ENCODE measurements at places on chromosomes 2 and 18.

GRCh38 chr2:204495381-204495780 is 49.9 kb upstream of the PARD3B start:
- DNase-seq = no peak

- DNase-seq = no peak
These were observed 1.7 kb upstream of the HOXD12 start for GRCh38 chr2:176097820-176098365.

DNA sequence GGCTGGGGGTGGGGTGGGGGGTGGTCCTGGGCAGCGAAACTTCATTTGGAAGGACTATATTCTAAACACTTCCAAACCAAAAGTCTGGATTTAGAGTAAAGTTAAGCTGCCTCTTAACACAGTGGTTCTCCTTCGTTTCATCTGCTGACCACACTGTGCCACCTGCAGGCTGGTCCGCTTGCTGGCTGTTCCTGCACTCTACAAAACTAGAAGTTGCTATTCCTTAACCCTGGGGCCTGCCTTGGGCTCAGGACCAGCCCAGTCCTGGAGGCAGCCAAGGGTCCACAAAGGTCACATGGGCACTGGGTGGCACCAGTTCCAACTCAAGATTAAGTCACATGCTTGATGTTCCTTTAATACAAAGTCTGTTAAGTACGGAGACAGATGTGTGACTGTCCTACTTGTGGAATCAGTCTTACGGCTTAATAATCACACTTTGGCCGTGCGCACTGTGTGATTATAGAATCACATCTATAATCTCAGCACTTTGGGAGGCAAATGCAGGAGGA is 195.4 kb downstream of the FAM210A start:
- peak; percentile 49 for DNase-seq

DNA sequence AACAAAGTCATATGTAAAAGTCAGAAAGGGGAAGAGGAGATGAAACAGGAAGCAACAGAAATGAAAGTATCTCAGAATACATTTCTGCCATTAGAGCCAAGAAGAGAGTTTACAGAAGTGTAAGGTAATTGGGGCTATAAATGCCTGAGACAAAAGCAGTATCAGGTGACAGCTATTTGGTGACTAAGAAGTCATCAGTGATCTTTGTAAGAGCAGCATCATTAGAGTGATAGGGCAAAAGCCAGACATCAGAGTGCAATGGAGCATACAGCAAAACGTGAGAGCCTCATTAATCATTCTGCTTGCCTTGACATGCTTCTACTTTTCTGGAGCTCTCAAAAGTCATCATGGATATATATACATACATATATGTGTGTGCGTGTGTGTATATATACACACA is 804.7 kb upstream of the PIK3C3 start:
- DNase-seq = no peak

DNA sequence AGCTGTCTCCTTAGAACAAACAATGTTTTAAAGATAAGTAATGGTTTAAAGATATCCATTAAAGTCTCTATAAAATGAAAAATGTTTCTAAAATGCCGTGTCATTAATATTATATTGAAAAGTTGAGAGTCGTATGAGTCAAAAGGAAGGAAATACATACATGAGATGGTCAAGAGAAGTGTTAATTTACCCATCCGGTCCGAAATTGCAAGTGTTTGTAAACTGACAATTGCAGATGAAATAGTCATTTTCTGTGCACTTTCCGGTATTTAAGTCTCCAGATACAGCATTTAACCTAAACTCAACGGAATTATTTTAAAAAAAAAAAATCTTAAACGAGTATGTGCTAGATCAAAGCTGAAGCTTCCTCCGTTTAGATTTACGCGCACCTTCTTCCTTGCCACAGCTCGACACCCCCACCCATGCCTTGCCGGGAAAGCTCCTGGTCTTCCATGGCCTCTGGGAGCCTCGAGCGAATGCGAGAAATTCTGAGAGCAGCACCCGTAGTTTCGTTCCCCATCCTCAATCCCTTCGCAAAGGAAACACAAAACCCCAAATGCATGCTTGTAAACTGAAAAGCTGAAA is 1.8 kb downstream of the DSC3 start:
- DNase-seq = peak; percentile 28

- no peak for DNase-seq
These were observed 75.4 kb downstream of the CHN1 start for GRCh38 chr2:174929786-174930185.

GRCh38 chr2:45452866-45453265 is 158.2 kb downstream of the SRBD1 start:
- no peak for DNase-seq

GRCh38 chr18:31603315-31603714 is 11.6 kb downstream of the TTR start:
- DNase-seq = no peak

- DNase-seq = no peak
These were observed 54.4 kb downstream of the RAB31 start for GRCh38 chr18:9762526-9762925.

DNA sequence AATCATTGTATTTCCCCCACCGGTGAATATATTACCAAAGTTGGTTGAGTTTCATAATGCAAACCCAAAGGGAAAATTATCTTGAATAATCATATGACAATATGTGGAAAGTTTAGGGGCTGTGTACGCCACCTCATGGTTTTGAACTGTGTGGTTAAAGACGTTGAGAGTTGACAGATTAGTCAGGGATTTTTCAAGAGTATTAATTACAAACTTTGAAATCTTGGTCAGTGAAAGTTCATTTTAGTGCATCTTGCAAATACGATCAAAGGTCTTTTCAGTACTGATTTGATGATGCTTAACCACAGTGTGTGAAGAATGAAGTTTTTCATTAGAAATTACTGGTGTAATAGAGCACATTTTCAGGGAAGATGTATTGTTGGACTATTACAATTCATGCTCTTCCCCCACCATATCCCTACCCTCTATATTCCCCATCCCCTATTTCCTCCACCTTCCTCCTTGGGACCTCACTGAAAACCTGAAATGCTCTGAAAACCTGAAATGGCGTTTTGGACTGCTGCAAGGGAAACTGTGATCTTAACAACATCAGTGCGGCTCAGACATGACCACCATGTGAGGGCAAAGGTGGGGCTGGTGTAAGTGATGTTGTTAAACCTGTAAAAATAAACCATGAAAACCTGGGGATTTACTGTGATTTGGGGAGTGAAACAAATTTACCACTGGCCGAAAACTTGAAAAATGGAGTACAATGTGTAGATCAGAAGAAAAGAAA is 4.5 kb upstream of the BCL2L11 start:
- DNase-seq = no peak

GRCh38 chr2:230658877-230659652 is 53.6 kb upstream of the CAB39 start:
- DNase-seq = no peak

GRCh38 chr2:164054651-164055050 is 318.8 kb upstream of the FIGN start:
- DNase-seq = no peak

DNA sequence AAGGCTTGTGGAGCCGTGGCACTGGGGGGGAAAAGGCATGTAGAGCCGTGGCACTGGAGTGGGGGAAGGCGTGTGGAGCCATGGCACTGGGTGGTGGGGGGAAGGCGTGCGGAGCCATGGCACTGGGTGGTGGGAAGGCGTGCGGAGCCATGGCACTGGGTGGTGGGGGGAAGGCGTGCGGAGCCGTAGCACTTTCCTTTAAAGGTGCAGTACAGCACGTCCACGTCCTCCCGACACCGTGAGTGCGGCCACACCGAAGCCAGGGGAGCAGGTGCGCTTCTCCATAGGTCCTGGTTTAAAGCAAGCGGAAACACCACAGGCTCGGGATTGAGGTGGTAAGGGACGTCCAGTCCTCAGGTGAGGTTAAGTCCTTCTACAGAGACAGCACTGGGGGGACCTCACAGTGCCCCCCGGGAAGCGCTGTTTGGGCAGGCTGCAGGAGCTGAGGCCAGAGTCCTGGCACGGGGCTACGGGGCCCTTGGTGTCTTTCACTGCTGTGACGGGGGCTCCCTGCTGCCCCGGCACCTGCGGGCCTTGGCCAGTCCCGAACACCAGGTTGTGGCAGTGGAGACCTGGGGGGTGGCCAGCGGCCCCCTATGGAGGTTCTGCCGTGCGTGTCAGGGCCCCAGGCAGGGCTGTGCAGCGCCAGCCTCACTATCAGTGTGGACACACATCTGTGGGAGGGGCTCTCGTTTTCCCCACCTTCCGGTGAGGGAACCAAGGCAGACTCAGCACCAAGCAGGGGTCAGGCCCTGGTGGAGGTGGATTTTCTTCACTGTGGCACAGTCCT is 93.0 kb upstream of the CTDP1 start:
- peak; percentile 4 for DNase-seq

DNA sequence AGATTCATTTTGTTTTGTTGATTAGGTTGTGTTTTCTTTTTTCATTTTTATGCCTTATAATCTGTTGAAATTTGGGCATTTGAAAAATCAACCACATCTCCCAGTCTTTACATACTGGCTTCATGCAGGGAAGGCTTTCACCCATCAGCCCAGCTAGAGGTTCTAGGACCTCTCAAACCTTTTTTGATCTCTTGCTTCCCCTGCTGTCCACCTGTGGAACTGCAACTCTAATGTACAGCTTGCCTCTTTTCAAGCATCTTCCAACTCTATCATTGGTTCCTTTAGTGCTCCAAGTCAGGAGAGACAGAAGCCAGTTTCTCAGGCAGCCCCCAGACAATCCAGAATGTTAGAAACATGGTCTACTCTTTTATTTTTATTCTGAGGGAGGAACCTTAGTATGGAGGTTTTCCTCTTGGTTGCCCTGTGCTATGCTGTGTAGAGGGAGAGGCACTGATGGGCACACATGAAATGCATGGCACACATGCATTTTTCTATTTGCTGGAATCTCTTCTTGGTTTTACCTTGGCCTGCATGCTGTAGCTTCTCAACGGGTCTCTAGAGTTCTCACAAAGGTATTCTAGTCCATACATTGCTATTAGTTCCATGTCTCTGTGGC is 107.2 kb upstream of the L3MBTL4 start:
- DNase-seq = peak; percentile 83

DNA sequence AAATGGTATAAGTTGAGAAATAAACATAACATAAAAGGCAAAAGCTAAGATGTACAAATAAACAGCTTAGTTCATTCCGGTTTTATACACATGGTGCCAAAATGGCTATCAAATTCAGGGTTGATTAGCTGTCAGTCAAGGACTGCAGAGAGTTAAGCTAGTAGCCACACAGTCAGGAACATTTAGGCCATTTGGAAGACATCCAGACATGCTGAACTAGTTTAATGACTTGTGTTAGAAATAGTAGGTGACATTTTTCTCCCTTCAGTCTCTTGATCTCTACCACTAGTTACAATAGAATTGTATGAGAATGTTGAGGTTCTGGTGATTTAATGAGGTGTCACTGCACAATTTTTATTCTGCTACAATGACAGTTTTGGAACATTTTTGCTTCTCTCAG is 394.4 kb upstream of the SPHKAP start:
- DNase-seq = no peak

GRCh38 chr2:133377021-133377481 is 191.2 kb downstream of the NCKAP5 start:
- DNase-seq = no peak

- no peak for DNase-seq
These were observed 64.6 kb downstream of the ZC3H6 start for GRCh38 chr2:112339986-112340385.

GRCh38 chr2:144152817-144153271 is 367.1 kb downstream of the ZEB2 start:
- DNase-seq = no peak

DNA sequence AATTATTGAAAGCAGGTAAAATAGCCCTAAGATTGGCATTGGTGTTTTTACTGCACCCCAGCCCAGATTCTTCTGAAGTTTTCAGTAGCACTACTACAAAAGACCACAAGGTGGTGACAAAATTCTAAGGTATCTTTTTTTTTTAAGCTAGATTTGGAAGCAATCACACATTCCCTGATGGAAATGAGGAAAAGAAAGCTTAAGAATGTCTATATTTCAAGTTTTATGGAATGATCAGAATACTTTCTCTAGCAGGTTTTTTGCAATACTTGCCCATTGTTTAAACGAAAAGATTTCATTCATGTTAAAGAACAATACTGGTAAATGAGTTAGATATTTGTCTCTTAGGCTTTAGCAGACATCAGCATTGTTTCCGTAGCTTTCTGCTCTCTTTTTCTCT is 32.1 kb upstream of the ZNF638 start:
- no peak for DNase-seq

GRCh38 chr2:48693066-48693465 is 62.5 kb downstream of the LHCGR start:
- no peak for DNase-seq

- no peak for DNase-seq
These were observed 884 bp downstream of the HES6 start for GRCh38 chr2:238238766-238239542.

GRCh38 chr2:71691747-71692441 is 238.5 kb downstream of the DYSF start:
- peak; percentile 46 for DNase-seq

GRCh38 chr2:235537186-235537585 is 43.3 kb downstream of the AGAP1 start:
- DNase-seq = no peak

DNA sequence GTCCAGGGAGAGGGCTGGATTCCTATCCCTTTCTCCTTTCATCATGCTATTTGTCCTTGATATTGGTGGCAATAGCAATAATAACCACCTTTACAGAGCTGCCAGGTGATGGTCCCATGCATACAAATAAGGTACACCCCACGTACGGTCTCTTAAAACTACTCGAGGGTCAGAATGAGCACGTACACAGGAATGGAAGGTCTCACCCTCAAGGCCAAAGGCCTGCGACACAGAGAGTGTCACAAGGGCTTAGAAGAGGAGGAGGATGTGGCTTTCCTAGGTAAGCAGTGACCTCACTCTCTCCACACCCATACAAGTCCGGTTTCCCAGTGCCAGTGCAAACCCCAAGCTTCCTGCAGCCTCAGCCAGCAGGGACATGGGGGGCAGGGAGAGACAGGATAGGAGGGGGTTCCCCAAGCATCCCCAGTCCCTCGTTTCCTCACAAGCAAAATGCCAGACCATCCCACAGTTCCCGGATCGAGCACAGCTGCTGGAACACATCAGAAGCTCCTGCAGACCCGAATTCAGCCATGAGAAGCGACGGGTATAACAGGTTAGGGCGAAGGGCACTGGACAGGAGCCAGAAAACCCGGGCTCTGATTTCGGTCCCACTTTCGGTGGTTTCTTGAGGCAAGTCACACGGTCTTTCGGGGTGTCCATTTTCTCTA is 49.2 kb downstream of the PLB1 start:
- DNase-seq = no peak

- DNase-seq = no peak
These were observed 34.3 kb downstream of the ADD2 start for GRCh38 chr2:70733646-70734180.

GRCh38 chr2:96404446-96405373 is 69.1 kb downstream of the NCAPH start:
- no peak for DNase-seq

- no peak for DNase-seq
These were observed 34.6 kb upstream of the SP3 start for GRCh38 chr2:173999724-174000123.
